ENCODE measurements at places on chromosomes 3 and 15. TPM values are rescaled to one million over a fixed set of nuclear protein-coding genes. Genes with fewer than 3 reads are reported as not detected.

GRCh38 chr15:100194996-100195395 is 146.8 kb downstream of the ADAMTS17 start:
- no peak for DNase-seq

DNA sequence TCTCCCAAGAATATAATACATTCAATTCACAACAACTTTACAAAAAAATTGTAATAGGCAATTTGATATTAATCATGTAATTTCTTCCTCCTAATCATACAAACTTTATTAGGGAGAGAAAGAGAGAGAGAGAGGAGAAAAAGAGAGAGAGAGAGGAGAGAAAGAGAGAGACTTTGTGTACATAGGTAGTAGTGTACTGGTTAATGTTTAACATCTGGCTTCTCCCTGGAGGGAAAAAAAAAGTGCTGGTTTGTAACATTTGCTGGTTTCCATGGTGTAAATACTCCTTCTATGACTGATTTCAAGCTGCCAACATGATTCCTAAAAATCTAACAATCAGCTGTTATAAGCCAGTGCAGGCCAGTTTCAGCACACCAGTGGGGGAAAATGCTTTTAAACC is 98.0 kb upstream of the ARHGEF26 start:
- no peak for DNase-seq

GRCh38 chr15:65731926-65732325 is 60.2 kb downstream of the DENND4A start:
- no peak for DNase-seq

GRCh38 chr15:101439285-101439919 is 50.1 kb downstream of the PCSK6 start:
- DNase-seq, result no peak

DNA sequence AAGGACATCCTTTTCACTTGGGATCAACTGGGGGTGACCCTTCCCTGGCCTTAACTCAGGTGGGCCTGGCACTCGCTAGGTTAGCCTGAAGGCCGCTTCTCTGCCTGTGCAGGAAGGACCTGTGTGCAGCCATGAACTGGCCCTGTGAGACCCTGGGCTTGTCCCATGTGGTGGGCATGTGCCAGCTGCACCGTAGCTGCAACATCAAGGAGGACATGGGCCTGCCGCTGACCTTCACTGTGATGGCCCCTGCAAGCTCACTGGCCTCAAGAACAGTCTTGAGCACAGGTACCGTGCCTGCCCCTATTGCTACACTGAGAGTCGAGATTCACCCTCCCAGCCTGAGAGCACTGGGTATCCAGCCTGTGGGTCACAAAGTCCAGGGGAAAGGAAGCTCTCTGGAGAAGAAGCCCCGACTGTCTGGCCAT is 43.0 kb downstream of the SAXO2 start:
- no peak for DNase-seq

The BOC gene
- not detected for total RNA-seq

Data from K562 (cell line).